GM13977 (cell line): ENCODE measurements at places on chromosomes 3 and 15.
A peak's percentile ranks its signal among the peaks of the same experiment; 100 is the strongest.

- no peak for DNase-seq
Observed at GRCh38 chr3:129809297-129809696, 84.2 kb downstream of the TMCC1 start.

GRCh38 chr3:13233487-13234485, 160.6 kb upstream of the IQSEC1 start:
- DNase-seq: no peak

GRCh38 chr15:25944386-25944785, 81.3 kb upstream of the ATP10A start:
- no peak for DNase-seq

DNA sequence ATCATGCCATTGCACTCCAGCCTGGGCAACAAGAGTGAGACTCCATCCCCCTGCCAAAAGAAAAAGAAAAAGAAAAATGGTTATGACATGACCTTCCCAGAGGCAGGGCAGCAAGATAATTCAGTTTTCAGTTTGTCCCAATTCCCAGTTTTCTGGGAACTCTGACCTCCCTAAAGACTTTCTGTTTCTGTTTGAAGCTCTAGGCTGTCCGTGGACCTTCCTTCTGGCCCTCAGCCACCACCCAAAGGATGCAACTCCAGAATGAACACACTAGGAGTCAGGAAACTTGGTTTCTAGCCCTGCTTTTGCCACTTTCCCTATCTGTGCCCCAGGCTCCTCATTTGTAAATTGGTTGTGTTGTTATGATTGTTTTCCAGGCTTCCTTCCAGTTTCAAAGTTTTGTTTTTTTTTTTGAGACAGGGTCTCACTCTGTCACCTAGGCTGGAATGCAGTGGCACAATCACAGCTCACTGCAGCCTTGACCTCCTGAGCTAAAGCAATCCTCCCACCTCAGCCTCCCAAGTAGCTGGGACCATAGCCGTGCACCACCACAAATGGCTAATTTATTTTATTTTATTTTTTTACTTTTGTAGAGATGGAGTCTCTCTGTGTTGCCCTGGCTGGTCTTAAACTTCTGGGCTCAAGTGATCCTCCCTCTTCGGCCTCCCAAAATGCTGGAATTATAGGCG, 68.6 kb downstream of the CDC25A start:
- no peak for DNase-seq

- no peak for DNase-seq
Observed at GRCh38 chr3:127656906-127657305, 15.8 kb upstream of the ABTB1 start.

DNA sequence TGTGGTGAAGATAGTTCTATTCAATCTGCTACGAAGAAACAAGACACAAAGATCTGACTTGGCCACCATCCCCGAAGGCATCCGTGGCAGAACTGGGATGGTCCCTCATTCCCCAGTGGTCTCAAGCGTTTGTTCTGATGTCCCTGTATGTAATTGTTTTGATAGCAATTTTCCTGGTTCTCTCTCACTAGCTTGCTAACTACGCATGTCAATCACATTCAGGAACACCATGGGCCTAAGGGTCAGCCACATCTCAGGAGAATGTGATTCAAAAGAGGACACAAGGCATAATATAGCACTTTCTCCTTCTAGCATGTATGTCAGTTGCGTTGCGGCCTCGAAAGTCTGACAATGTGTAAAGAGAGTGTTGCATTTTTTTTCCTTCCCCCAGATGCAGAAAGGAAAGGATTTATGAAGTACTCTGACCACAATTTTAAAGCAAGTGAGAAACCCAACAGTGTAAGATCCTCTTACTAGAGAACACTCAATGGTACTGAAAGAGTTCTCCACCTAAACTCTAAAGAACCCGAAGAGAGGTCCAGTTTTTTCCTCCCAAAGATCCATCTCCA, 32.0 kb upstream of the TCF12 start:
- DNase-seq: no peak

DNA sequence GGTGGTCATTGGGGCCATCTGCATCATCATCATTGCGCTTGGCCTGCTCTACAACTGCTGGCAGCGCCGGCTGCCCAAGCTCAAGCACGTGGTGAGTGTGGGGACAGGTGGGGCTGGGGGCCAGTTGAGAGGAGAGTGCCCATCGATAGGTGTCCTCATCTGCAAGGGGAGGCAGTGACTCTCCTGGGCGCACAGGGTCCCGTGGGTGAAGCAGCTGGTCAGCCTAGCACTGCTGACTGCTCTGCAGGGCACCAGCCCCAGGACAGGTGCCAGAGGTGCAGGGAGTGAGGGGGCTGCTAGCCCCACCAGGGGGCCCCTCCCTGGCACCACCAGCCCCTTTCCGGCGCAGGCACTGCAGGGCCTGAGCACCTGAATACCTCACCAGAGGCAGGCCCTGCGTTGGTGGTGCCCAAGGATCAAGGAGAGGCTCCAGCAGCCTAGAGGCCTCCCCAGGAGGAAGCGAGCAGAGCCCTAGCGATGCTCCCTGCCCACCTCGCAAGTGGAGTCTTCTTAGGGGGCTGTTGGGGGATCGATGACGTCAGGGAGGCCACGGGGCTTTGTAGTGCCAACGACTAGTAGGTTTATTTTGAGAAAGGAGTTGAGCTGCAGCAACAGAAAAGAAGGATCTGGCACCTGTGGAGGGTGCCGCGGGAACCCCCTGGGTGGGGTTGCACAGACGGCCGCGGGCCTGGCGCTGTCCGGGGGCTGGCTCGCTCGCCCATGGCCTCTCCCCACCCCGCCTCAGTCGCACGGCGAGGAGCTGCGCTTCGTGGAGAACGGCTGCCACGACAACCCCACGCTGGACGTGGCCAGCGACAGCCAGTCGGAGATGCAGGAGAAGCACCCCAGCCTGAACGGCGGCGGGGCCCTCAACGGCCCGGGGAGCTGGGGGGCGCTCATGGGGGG, 976 bp upstream of the ABTB1 start:
- peak; percentile 63 for DNase-seq

DNA sequence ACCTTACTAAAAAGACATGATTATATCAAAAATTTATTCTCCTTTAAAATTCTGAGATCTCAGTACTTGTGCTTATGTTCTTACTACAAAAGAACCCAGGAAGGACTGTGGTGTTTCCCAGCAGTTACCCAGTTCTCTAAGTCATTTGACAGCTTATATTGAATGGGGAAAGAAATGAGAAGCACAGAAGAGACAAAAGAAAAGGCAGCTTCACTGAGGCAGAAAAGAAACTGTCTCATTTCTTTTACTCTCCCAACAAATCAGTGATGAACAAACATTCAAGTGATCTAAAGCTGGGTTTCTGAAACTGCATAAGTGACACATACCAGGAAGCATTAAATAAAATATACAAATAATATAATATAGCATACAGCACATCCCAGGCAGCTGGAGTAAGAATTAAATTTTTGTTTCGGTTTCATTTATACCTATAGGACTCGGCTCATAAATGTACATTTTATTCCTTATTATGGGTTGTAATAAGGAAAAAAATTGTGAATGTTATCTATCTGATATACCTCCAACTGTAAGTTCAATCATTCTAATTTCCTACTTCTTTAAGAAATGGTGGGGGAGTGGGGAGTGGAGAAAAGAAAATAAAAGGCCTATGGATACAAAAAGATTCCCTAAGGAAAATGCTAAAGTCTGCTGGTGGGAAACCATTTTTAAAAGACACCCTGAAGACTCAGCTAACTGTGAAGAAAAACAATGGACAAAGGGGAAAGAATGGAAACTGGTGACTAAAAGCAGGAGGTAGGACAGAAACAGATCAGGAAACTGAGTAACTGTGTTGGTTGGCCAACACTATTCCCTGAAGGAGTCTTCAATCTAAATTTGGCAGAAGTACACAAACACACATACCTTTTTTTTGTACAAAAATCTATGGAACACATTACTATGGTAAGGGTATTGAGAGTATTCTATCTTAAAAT, 156.8 kb downstream of the TBC1D5 start:
- no peak for DNase-seq

- no peak for DNase-seq
Observed at GRCh38 chr3:12393894-12394293, 90.4 kb upstream of the TSEN2 start.

DNA sequence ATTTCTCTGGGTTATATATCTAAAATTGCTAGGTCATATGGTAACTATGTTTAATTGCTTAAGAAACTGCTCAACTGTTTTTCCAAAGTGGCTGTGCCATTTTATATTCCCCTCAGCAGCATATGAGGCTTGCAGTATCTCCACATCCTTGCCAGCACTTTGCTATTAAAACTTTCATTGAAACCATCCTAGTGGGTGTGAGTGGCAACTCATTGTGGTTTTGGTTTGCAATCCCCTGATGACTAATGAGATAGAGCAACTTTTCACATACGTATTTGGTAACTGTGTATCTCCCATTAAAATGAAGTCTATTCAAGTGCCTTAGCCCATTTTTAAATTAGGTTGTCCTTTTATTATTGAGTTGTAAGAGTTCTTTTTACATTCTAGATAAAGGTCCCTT, 17.3 kb downstream of the KPNA1 start:
- DNase-seq: peak; percentile 44

- DNase-seq: no peak
Observed at GRCh38 chr15:39100106-39100660, 480.7 kb upstream of the THBS1 start.

- DNase-seq: no peak
Observed at GRCh38 chr15:56168394-56168793, 75.3 kb downstream of the RFX7 start.

DNA sequence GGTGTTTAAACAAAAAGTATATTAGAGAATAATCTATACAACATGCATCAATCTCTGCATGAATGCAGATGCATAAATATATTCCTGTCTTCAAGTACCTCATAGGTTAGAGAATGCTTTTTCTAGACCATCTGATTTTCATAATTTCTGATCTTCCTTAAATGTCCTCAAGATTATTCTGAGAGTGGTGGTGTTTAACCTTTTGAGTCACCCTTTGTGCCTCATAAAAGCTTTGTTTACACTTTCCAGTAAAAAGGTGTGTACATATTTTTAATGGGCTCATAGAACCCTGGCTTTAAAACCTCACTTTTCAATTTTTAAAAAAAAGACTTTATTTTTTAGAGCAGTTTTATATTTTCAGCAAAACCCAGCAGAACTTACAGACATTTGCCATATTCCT, 41.0 kb upstream of the ABHD10 start:
- DNase-seq: no peak

DNA sequence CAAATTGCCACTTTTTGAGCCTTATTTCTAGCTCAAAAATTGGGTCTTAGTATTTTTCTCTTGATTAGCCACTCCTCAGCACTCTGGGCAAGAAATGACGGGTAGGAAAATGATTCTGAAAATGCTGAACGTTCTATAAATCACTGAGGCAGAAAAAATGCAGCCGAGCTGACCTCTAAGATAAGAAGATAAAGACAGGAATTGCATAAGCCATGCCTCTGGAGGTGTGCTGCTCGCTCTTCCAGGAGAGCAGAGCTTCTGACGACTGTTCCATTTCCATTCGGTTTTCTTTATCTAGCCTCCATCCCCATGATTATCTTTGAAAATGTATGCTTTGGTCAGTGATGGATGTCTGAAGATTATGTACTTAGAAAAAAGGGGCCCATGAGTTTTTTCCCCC, 558.8 kb upstream of the ADAMTS9 start:
- DNase-seq: no peak

DNA sequence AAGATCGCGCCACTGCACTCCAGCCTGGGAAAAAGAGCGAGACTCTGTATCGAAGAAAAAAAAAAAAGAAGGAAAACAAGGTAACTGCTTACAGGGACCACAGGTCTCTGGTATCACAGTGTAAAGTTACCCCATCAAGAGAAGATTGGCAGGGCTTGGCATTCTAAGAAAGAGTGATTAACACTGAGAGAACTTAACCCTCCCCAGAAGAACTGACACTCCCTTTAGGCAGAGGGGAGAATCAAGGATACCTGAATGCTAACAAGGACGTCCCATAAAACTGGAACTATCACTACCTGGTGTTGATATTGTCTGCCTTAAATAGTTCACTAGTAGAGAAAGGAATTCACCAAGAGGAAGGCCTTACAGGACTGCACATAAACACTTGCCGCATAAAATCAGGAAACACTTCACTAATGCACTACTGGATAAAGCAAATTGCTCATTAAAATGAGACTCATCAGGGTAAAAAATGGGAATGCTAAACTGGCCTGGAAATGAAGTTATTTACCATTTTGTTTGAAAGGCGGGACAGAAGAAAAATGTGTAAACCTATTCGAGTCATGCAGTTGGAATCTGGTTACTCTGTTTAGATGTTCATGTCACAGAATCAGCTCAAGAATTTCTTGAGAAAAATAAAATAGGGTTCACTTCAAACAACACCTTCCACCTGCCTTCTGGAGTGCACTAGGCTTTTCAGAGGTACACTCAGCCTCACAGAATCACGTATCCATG, 121.6 kb downstream of the FOXP1 start:
- no peak for DNase-seq

DNA sequence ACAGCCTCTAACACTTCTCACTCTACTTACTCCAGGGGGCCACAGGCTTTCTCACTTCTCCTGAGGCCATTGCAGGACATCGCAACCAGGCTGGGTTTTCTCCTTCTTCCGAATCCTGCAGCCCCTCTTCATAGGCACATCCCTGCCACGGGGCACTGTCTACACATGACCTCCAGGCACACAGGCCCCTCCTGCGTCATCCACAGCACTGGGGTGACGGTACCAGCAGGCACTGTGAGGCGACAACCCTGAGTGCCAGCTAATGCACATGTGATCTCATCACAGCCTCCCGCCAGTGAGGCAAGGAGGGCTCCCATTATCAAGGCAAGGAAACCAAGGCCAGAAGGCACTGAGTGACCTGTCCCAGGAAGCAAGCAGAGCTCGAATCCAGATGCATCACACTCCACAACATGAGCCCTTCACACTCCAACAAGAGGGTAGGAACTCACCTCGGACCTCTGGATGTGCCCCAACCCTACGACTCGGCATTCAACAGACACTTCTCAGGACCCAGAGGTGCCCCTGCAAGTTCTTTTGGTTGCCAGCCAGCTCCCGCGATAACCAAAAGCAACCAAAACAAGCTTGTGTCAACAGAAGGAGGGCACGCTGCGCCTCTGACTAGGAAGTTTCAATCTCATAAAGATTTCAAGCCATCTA, 16.7 kb downstream of the FAM174B start:
- no peak for DNase-seq

DNA sequence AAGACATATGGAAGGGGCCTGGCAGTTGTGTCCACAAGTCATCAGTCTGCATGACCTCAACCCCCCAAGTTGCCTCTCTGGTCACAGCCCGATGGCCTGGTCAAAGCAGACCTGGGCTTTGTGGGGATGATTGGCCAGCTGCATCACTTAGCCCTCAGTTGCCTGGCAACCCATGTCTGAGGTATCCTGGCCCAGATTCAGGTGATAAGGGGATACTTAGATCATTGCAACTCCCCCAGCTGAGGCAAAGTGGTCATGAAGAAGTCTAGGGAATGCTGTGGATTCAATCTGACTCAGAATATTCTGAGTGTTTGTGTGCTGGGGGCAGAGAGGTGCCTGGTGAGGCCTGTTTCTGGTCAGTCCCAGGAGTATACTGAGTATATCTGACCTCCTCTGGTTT, 5.0 kb downstream of the GPR156 start:
- no peak for DNase-seq

GRCh38 chr3:185781759-185782158, 43.1 kb downstream of the IGF2BP2 start:
- no peak for DNase-seq

GRCh38 chr3:122902326-122902725, 107.5 kb downstream of the SLC49A4 start:
- DNase-seq: no peak

- peak; percentile 75 for DNase-seq
Observed at GRCh38 chr3:169662132-169662842, 1.2 kb downstream of the MECOM start.

- no peak for DNase-seq
Observed at GRCh38 chr3:45381168-45381852, 7.1 kb upstream of the LARS2 start.

GRCh38 chr15:34644061-34644460, 60.6 kb upstream of the GOLGA8B start:
- no peak for DNase-seq
